Esophagus muscularis mucosa (tissue), 4 donors: ENCODE measurements at places on chromosomes 5 and 9. TPM values are rescaled to one million over a fixed set of nuclear protein-coding genes. Genes with fewer than 3 reads are reported as not detected.

Gene KLF9
- total RNA-seq, result 143 TPM

Gene NR4A3
- total RNA-seq, result 1.7 TPM

Gene ZFP2
- total RNA-seq, result 2.3 TPM

Gene SLC36A2
- not detected for total RNA-seq

Gene PSAT1
- total RNA-seq, result 1.7 TPM

Gene DNAH5
- total RNA-seq, result 1.2 TPM

Gene FOXI1
- not detected for total RNA-seq

Gene IFNB1
- not detected for total RNA-seq

DNA sequence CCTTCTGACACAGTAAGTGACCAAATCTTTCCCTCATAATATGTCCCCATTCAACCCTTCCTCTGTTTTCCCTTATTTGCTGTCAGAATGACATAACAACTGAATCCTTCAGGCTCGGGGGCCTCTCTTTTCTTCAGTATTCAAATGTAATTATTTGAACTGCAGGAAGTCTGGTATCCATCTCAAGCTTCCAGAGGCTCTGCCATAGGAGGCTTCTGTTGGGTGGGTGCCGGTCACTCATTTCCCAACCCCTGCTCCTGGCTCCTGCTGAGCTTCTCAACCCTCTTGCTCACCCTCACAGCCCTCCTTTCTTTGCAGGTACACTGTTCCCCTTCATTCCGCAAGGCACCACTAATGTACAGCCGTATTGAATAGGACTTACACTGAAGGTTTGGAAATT is 151.8 kb upstream of the MAP3K1 start:
- no peak for DNase-seq
- H3K27me3 ChIP-seq, result no peaks in the 10 kb centered on the region
- H3K27ac ChIP-seq, result no peak overlapping the region
- H3K36me3 ChIP-seq, result no peaks in the 10 kb centered on the region
- H3K4me1 ChIP-seq, result peaks cover 9% of the 10 kb centered on the region
- H3K4me3 ChIP-seq, result no peak overlapping the region

DNA sequence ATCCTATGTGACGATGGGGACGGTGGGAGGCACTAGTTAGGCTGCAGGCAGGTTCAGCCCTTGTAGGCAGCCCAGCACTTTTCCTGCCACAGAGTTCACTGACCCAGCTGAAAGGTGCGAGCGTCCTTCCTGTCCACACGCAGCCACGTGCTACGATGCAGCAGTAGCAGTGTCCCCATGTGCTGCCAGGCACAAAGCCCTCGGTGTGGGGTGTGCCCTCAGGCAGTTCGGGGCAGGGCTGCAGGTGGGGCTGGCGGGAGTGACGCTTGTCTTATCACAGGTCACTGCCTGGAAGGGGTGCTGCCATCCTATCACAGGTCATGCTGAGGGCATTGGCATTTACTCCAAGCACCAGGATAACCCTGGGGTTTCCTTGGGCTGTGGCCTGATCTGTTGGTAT is 46.8 kb upstream of the CLPTM1L start:
- DNase-seq, result no peak
- H3K4me1 ChIP-seq, result peaks cover 5% of the 10 kb centered on the region
- no peaks in the 10 kb centered on the region for H3K27me3 ChIP-seq
- H3K27ac ChIP-seq, result no peak overlapping the region
- no peak overlapping the region for H3K4me3 ChIP-seq

DNA sequence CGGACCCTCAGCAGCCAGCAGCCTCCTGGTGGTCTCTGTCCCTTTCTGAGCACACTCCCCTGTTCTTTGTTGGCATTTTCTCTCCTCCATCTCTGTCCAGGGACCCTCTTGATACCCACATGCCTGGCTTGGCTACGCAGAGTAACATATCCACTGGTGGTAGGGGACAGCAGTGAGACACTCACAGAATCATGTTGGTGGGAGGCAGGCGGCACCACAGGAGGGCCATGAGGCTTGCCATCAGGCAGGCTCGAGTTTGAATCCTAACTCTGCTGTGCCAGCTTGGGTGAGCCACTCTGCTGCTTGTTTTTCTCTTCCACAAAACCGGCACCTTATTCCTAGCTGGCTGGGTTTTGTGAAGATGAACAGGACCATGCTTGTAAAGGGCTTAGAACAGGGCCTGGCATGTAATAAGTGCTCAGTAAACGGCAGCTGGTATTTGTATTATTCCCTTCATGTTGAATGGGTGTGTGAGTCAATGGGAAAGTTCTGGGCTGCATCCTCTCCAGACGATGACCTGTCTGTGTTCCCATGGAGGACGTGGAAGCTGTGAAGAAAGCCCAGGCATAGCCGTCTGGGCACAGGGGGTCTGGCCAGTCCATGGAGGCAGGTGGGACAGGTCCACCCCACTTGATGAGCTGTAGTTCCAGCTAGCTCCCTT is 2.3 kb downstream of the COL27A1 start:
- DNase-seq, result no peak
- H3K4me3 ChIP-seq, result no peak overlapping the region
- peaks cover 38% of the 10 kb centered on the region for H3K4me1 ChIP-seq

GRCh38 chr5:149365418-149365817 is 7.6 kb downstream of the PCYOX1L start:
- peaks cover 17% of the 10 kb centered on the region for H3K4me1 ChIP-seq
- no peaks in the 10 kb centered on the region for H3K36me3 ChIP-seq
- H3K27ac ChIP-seq, result no peak overlapping the region

DNA sequence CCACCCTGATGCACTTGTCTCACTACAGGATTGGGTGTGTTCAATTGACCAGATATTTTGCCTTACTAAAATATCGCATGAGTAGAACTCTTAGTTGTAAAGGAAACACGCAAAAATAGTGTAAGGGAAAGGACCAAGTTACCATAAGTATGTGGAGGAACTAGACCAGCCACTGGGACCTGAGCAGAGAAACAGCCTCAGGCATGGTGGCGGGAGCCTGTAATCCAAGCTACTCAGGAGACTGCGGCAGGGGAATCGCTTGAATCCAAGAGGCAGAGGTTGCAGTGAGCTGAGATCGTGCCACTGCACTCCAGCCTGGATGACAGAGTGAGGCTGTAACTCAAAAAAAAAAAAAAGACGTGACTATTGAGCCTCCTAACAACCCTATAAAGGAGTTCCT is 117.9 kb upstream of the SPATA31C2 start:
- DNase-seq, result no peak
- no peak overlapping the region for H3K4me3 ChIP-seq
- H3K36me3 ChIP-seq, result no peaks in the 10 kb centered on the region
- no peak overlapping the region for H3K27ac ChIP-seq
- no peaks in the 10 kb centered on the region for H3K27me3 ChIP-seq

- H3K27me3 ChIP-seq, result no peaks in the 10 kb centered on the region
- no peak overlapping the region for H3K4me3 ChIP-seq
- no peak overlapping the region for H3K27ac ChIP-seq
- no peak for DNase-seq
- peaks cover 44% of the 10 kb centered on the region for H3K36me3 ChIP-seq
These were observed 11.7 kb upstream of the CFAP157 start for GRCh38 chr9:127694890-127695720.

- H3K27me3 ChIP-seq, result no peaks in the 10 kb centered on the region
- H3K36me3 ChIP-seq, result no peaks in the 10 kb centered on the region
- H3K4me1 ChIP-seq, result peaks cover 20% of the 10 kb centered on the region
- H3K27ac ChIP-seq, result no peak overlapping the region
- no peak overlapping the region for H3K4me3 ChIP-seq
- DNase-seq, result no peak
These were observed 100.0 kb downstream of the PSD2 start for GRCh38 chr5:139895647-139896046.

DNA sequence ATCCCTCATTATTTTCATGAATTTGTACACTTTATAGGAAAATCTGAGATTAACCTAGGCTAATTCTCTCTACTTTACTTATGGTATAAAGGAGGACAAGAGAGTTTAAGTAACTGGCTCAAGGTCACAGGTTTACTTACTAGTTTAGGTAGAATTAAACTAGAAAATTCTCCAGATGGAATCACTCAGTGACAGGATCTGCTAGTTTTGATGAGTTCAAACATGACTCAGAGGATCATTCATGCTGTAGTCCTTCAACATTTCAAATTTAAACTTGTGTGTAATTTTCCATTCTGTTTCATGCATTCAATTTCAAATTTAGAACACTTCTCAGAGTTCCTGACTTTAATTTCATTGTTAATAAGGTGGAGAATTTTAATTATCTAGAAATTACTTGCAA is 485.7 kb upstream of the TUSC1 start:
- no peak overlapping the region for H3K27ac ChIP-seq
- no peak for DNase-seq
- H3K4me1 ChIP-seq, result no peaks in the 10 kb centered on the region
- no peaks in the 10 kb centered on the region for H3K36me3 ChIP-seq
- H3K4me3 ChIP-seq, result no peak overlapping the region
- H3K27me3 ChIP-seq, result no peaks in the 10 kb centered on the region

DNA sequence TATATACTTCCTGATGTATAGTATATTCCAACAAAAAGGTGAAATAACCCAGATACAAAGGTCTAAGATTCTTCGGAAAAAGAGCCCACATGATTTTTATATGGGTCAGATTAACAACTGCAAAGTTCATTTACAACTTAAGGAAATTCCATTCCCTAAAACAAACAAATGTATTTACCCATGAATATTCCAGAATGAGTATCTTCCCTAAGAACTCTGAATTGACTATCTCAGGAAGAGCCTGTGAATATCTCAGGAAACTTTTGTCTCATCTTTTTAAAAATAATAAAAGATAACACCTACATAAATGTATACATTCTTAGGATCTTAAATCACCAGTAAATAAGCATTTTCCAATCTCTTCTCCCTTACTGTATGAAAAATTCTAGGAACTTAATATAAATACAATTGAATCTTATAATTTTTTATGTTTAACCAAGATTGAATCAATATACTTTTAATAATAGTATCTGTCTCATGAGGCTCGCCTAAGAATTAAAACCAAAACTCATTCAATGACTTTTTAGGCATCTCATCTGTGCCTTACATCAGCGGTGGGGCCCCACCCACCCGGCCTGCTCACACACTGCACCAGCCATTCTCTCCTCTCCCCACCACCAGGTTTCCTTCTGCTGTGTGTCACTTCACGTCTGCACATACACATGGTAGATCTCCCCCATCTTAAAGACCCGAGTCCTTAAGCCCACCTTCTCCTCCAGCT is 78.1 kb downstream of the RAPGEF1 start:
- peaks cover 63% of the 10 kb centered on the region for H3K4me1 ChIP-seq
- no peaks in the 10 kb centered on the region for H3K36me3 ChIP-seq
- H3K4me3 ChIP-seq, result no peak overlapping the region
- H3K27ac ChIP-seq, result no peak overlapping the region
- H3K27me3 ChIP-seq, result no peaks in the 10 kb centered on the region

- H3K36me3 ChIP-seq, result no peaks in the 10 kb centered on the region
- H3K4me3 ChIP-seq, result no peak overlapping the region
- H3K4me1 ChIP-seq, result peaks cover 43% of the 10 kb centered on the region
- DNase-seq, result no peak
These were observed 37.0 kb upstream of the OSMR start for GRCh38 chr5:38808666-38809343.

DNA sequence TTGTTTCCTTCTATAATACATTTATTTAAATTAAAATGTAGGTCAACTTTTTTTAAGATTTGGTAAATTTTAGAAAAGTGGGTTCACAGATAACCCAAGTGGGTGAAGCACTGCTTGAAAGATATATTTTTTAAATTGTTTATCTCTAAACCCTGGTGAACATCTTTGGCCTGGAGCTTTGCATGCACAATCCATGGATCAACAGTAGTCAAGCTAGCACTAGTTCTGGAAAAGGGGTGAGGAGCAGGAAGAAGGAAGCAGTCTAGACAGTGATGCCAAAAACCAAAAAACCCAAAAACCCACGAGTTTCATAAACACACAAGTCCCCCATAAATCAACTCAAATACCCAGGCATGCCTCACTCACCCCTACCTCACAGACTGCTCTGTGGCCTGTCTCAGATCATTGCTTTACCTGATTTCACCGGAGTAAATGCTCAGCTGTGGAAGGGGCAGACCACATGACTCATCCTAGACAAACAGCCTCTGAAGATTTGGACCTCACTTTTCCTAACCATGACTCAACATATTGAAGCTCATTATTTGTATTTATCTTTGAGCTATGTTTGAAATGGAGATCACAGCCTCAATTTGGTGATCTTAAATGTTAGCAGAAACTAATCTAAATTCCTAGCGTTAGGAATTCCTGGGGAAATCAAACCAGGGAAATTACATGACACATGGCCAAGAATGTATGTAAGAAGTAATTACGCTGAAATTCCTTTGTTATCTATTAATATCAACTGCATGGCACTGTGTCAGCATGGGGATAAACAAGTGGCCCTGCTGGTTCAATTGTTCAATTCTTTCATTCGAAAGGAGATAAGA is 149.6 kb downstream of the ZNF608 start:
- H3K4me1 ChIP-seq, result peaks cover 19% of the 10 kb centered on the region
- H3K4me3 ChIP-seq, result no peak overlapping the region
- no peaks in the 10 kb centered on the region for H3K36me3 ChIP-seq
- H3K27me3 ChIP-seq, result no peaks in the 10 kb centered on the region
- no peak for DNase-seq

- no peak overlapping the region for H3K4me3 ChIP-seq
- no peak overlapping the region for H3K27ac ChIP-seq
- H3K4me1 ChIP-seq, result peaks cover 12% of the 10 kb centered on the region
- H3K36me3 ChIP-seq, result peaks cover 59% of the 10 kb centered on the region
- no peak for DNase-seq
These were observed 23.9 kb upstream of the TERT start for GRCh38 chr5:1318659-1319251.

- H3K4me3 ChIP-seq, result no peak overlapping the region
- H3K36me3 ChIP-seq, result no peaks in the 10 kb centered on the region
- no peaks in the 10 kb centered on the region for H3K27me3 ChIP-seq
- DNase-seq, result no peak
These were observed 626.5 kb upstream of the ZNF608 start for GRCh38 chr5:125372694-125373631.

DNA sequence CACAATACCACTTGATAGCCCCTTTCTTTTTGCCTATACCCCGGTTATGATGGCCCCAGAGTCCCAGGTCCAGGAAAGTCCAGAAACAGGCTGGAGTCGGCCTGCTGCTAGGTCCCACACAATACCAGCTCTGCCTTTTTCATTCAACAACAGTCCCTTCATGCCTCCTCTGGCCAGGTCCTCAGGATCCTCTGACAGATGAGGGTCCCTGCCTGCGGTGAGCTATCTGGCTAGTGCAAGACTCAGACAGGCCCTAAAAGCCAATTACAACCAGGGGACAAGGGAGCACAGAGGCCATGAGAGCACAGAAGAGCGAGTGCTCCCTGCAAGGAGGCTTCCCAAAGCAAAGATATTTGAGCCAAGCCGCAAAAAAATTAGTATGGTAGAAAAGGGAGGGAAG is 84.8 kb upstream of the ZBTB43 start:
- H3K27me3 ChIP-seq, result no peaks in the 10 kb centered on the region
- no peak overlapping the region for H3K4me3 ChIP-seq
- DNase-seq, result no peak
- H3K4me1 ChIP-seq, result peaks cover 23% of the 10 kb centered on the region
- H3K36me3 ChIP-seq, result no peaks in the 10 kb centered on the region

GRCh38 chr9:87973730-87974292 is 522 bp downstream of the CDK20 start:
- peaks cover 21% of the 10 kb centered on the region for H3K4me1 ChIP-seq
- peak; percentile 89 for DNase-seq
- H3K36me3 ChIP-seq, result peaks cover 1% of the 10 kb centered on the region
- peak overlapping the region; percentile 80 for H3K27ac ChIP-seq
- H3K27me3 ChIP-seq, result no peaks in the 10 kb centered on the region

GRCh38 chr5:2598503-2598902 is 153.0 kb downstream of the IRX2 start:
- no peak overlapping the region for H3K27ac ChIP-seq
- H3K4me3 ChIP-seq, result no peak overlapping the region
- no peaks in the 10 kb centered on the region for H3K27me3 ChIP-seq
- no peaks in the 10 kb centered on the region for H3K36me3 ChIP-seq
- H3K4me1 ChIP-seq, result no peaks in the 10 kb centered on the region
